SJSA1 (cell line): ENCODE measurements at places on chromosomes 16 and 17. TPM values are rescaled to one million over a fixed set of nuclear protein-coding genes. Genes with fewer than 3 reads are reported as not detected.

DNA sequence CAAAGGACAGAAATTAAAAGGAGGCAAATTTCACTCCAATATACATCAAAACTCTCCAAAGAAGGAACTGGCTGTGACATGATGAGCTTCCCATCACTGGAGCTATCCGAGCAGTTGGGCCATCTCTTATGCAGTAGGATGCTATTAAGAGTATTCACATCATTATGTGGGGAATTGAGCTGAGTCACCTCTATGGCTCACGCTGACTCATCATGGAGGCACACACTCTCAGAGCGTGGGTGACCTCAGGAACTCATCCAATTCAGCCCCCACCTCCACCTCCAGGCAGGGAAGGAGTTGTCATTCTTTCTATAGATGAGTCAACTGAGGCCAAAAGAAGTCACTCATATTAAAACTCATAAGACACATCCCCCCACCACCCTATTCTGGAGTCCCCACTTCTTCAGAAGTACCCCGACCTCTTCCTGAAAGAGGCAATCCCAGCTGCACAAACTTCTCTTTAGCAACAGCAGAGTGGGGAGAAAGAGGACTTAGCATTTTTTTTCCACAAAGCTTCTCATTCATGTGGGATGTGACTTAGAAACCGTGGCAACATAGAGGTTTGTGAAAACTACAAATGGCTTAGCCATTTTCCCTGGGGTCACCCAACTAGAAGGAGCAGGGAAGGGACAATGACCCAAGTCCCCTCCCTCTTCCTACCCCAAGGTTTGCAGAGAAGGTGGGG, 32.5 kb downstream of the ABCC12 start:
- peak; percentile 92 for DNase-seq

- peak; percentile 30 for DNase-seq
These were observed 1.1 kb downstream of the ARL6IP1 start for GRCh38 chr16:18800293-18800692.

DNA sequence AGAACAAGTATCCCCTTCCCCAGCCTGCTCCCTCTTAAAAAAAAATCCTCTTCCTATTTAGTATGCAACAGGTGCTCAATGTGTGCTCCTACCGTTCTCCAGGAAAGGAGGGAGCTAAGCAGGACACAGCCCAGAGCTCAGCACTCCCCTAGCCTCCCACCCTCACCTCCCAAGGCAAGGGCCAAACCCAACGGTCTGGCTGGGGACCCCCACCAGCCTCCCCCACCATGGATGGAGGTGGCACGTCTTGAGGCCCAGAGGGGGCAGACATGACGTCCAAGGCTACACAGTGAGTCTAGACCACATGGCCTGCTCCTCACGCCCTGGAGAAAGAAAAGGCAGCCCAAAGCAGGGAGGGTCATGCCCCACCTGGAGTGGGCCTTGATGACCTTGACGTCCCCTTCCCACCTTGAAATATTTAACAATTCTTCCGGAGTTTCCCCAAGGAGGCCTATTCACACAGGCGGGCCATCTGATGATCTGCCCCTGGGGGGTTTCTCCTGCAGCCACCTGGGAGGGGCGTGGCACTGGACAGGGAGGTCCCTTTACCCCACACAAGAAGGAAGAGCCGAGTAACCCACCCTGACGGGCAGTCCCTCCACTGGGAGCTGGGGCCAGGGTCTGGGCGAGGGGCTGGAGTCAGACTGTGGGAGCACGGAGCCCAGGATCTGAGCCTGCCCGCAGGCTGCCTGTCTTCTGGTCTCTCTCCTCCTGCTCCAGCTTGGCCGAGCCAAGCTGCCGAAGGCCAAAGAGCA, 89.4 kb upstream of the CBX4 start:
- DNase-seq = no peak

Gene SCNN1B
- total RNA-seq = not detected in 2 replicates
